ENCODE measurements at places on chromosomes 2 and 18. TPM values are rescaled to one million over a fixed set of nuclear protein-coding genes. Genes with fewer than 3 reads are reported as not detected.

Gene CD8B2
- not detected for total RNA-seq

Gene SIX3
- total RNA-seq = 0.06 TPM

Gene TTC32
- total RNA-seq = 19.0 TPM

Gene TWIST2
- 12.5 TPM for total RNA-seq

Gene MROH2A
- total RNA-seq = 0.80 TPM

Gene CKAP2L
- total RNA-seq = 0.58 TPM

Gene USP14
- 39.8 TPM for total RNA-seq

Gene IL18R1
- total RNA-seq = 35.5 TPM

Gene LIMS4
- total RNA-seq = 3.2 TPM

- DNase-seq = no peak
Measured at GRCh38 chr2:226074391-226074790, 674.9 kb downstream of the NYAP2 start.

DNA sequence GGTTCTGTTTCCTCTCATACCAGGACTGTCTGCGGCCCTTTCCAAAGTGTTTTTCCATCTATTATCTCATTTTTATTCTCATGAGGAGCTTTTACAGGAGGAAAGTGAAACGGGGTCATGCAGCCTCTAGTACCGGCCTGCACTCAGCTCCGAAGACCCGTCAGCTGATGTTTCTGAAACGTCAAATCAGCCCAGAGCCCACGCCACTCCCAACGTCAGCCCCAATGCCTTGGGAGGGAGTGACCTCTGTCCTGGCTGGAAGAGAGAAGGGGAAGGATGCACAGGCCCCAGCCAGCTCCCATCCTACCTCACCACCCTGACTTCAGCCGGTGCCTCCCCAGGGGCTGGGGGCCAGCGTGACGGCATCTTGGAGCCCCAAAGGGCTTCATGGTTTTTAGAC lies 58.5 kb downstream of the ADCY3 start:
- DNase-seq = no peak

DNA sequence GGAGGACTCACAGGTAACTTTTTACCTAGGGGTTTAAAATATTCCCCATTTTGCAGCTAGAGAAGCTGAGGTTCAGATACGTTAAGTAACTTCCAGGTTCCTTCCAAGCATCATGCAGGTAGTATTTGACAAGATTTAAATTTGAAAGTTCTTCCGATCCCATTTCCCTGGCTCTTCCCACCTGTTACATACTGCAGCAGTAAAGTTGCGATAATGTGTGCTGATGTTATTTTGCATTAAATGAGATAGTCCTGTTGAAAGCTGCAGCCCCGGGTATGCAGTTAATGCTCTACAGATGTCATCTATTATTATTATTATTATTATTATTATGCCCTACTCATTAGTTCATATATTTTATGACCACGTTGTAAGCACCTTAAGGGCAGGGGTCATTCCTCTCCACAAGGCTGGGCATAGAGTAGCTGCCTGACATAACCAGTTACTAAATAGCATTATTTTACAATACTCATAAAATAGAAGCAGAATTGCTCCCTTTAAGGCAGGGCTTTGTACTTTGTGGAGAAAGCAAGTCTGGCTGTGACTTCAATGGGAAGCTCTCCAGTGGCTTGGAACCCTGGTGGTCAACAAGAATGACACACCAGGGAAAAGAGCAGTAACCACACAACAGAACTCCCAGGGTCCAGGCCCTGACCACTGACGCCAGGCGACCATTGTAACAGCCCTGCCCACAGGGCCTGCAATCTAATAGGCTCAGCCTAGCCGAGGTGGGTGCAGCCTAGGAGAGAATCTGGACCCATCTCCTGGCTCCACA lies 112.0 kb upstream of the STPG4 start:
- no peak for DNase-seq

- DNase-seq = no peak
Measured at GRCh38 chr2:26068602-26069298, 34.9 kb downstream of the RAB10 start.

DNA sequence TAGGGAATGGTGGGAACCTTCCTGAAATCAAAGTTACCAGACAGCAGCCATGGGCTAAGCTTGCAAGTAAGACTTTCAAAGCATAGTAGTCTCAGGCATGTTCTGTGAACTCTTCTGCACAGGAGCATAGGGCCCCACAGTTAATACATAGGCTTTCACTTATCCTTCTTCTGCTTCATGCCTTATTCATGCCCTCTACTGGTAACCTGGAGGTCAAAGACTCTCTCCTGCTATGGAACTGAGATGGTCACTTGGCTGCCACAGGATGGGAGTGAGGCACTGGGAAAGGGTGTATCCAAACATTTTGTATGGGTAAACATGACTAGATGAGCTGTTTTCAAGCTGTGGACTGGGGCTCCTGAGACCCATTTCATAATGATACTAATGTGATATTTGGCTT lies 49.1 kb upstream of the ZNF638 start:
- DNase-seq = no peak

GRCh38 chr18:78101091-78101490 lies 851.4 kb downstream of the GALR1 start:
- no peak for DNase-seq

GRCh38 chr2:150286730-150287362 lies 200.6 kb downstream of the RND3 start:
- DNase-seq = no peak

DNA sequence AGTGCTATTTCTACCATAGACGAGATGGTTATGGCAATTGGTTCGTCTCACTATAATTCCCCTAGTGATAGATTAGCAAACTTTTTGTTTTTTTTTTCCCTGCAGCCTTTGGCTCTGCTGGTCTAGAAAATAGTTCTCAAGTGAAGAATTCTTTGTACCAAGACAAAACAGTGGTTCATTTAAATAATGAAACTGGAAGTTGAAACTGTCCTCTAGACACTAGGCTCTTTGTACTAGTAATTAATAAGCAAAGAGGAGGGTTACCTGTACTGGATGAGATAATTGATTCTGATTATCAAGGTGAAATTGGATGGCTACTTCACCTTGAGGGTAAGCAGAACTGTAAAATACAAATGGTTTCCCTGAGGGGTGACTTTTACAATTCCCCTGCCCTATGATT lies 156.9 kb upstream of the DCC start:
- no peak for DNase-seq

DNA sequence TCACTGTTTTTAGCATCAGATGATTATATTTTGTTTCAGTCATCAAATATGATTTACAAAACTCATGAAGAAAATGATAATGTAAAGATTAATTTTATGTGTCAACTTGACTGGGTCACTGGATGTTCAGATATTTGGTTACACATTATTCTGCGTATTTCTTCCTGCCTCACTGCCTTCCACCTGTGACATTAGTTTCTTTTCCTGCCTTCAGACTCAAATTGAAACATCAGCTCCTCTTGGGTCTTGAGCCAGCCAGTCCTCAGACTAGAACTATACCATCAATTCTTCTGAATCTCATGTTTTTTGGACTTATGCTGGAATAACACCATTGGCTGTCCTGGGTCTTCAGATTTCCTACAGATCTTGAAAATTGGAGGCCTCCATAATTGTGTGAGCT lies 96.7 kb downstream of the ZNF385B start:
- no peak for DNase-seq

- peak; percentile 43 for DNase-seq
Measured at GRCh38 chr2:35510636-35511035, 844.9 kb upstream of the CRIM1 start.

DNA sequence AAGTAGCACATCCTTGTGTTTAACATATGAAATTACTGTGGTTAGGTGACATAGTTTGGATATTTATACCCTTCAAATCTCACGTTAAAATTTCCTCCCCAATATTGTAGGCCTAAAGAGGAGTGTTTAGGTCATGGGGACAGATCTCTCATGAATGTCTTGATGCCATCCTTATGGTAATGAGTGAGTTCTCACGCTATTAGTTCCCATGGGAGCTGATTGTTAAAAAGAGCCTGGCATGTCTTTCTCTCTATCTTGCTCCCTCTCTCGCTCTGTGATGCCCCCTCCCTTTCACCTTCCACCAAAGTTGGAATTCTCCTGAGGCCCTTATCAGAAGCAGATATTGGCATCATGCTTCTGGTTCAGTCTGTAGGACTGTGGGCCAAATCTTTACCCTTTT lies 660.1 kb downstream of the ADCYAP1 start:
- no peak for DNase-seq

DNA sequence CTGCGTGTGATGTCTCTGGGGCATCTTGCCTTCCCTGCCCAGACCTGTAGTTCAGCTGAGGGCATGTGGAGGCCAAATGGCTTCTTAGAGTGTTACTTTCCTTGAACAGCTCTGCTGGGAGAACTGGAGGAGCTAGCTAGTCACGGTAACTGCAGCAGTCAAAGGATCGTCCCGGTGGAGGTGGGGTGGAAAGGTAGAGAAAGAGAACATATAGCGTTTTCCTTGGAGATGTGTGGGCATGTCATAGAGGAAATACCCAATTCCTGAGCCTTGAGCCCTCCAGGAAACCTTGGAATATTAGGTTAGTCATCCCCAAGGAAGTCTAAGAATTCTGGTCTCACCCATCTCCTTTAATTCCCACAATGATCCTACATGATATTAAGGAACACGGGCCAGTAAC lies 33.5 kb upstream of the IL37 start:
- no peak for DNase-seq

DNA sequence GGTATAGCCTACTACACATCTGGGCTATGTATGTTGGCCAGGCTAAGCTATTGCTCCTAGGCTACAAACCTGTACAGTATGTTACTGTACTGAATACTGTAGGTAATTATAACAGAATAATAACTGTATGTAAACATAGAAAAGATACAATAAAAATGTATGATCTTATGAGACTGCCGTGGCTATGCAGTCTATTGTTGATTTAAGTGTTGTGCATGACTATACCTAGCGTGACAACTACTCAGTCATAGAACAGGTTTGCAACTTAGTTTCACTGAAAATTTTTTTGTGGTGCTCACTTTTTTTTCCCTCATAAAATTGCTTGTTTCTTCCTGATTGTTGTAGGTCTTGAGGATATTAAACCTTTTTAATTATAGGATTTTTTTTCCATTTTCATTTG lies 25.9 kb downstream of the KCMF1 start:
- no peak for DNase-seq

DNA sequence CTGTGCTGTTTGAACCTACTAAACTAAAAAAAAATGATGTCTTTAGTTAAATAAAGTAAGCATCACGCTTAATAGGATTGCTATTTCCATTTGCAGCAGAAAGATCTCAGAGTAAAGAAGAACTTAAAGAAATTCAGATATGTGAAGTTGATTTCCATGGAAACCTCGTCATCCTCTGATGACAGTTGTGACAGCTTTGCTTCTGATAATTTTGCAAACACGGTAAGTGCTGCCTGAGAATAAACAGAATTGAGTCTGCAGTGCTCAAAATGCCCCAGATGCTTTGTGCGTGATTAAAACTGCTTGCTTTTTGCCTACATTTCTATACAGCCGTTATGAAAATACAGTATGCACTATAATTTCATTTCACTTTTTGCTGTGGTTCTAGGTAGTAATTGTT lies 3.9 kb downstream of the CDCA7 start:
- no peak for DNase-seq

DNA sequence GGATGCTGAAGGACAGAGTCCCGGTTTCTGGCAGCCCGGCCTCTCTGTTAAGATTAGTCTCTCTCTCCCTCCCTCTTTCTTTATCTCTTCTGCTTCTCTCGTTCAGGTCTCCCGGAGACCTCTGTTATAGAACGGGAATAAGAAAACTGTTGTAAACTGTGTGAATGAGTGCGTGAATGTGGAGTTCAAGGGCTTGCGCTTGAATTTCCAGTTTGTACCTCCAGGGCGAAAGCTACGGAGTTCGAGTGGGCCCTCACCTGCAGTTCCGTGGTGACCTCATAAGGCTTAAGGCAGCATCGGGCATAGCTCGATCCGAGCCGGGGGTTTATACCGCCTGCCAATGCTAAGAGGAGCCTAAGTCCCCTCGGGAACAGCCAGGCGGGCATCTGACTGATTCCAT lies 26.4 kb downstream of the SKA1 start:
- peak; percentile 60 for DNase-seq

DNA sequence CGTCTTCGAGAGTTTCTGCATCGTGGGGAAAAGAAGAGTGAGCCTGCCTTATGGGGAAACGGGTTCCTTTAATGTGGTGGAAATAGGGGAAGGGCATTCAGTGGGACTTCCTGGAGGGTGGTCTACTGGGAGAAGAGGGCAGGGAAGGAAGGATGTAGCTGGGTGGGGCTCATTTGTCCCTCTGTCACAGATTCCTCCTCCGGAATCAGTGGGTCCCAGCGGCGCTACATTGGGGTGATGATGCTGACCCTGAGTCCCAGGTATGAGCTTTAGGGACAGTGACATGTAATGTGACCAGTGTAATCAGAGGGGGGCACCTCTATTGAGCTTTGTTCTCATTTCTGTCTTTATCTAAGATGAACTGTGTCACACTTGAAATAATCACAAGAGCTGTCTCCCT lies 1.9 kb downstream of the HTRA2 start:
- no peak for DNase-seq

DNA sequence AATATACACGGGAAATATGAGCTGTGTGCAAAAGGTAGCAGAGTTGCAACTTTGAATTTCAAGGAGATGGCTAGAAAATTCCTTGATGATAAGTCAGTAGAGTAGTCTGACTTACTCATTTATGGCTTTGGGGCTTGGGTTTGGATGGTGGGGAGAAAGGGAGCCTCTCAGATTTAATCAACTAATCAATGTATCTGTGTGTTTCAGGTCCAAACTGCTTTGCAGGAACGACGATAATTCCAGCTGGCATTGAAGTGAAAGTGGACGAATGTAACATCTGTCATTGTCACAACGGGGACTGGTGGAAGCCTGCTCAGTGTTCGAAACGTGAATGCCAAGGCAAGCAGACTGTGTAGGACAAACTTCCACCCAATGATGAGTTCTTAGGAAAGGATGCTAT lies 164.6 kb downstream of the VWC2L start:
- DNase-seq = no peak

GRCh38 chr2:88310787-88311186 lies 140.6 kb downstream of the THNSL2 start:
- no peak for DNase-seq

DNA sequence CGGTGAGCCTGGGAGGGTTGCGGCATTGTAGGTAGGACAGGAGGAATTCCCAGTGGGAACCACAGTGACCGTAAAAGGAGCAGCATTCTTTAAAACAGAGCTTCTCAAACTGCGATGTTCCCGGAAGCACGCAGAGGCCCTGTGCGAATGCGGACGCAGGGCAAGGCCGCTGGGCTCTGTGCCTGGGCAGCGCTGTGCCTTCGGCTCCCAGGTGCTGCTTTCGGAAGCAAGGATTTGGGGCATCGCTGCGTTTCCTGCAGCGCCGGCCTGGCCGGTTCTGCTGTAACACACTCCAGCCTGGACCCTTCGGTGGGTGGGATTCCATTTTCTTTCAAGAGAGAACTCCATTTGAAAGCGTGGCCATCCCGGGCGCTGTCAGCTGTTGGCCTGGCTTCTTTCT lies 118.6 kb downstream of the PTGR3 start:
- no peak for DNase-seq

Measured in lung (tissue), 17 donors.